ENCODE measurements at places on chromosomes 4 and X.

GRCh38 chr4:184896868-184897715, 71.3 kb upstream of the ACSL1 start:
- no peak for DNase-seq

DNA sequence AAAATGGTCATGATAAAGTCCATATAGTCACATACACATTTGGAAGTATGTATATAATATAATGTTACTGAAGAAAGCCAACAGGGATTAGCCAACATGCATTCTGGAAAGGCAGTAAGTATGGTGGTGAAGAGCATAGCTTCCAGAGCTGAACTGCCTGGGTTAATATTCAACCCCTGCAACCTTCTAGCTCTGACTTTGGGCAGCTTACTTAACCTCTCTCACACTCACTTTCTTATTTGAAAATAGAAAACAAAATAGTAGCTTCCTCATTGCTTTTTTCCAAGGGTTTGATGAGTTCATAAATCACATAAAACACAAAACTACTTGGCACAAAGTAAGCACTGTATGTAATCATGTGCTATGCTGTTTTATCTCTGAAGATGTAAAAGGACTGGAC, 216.4 kb downstream of the CHIC2 start:
- DNase-seq, result no peak

- no peak for DNase-seq
Measured at GRCh38 chr4:6760865-6761264, 21.7 kb upstream of the KIAA0232 start.

GRCh38 chr4:57291911-57292310, 181.7 kb upstream of the IGFBP7 start:
- no peak for DNase-seq

- no peak for DNase-seq
Measured at GRCh38 chrX:55007656-55008055, 7.5 kb downstream of the APEX2 start.

- no peak for DNase-seq
Measured at GRCh38 chr4:71772592-71772991, 11.3 kb downstream of the GC start.

DNA sequence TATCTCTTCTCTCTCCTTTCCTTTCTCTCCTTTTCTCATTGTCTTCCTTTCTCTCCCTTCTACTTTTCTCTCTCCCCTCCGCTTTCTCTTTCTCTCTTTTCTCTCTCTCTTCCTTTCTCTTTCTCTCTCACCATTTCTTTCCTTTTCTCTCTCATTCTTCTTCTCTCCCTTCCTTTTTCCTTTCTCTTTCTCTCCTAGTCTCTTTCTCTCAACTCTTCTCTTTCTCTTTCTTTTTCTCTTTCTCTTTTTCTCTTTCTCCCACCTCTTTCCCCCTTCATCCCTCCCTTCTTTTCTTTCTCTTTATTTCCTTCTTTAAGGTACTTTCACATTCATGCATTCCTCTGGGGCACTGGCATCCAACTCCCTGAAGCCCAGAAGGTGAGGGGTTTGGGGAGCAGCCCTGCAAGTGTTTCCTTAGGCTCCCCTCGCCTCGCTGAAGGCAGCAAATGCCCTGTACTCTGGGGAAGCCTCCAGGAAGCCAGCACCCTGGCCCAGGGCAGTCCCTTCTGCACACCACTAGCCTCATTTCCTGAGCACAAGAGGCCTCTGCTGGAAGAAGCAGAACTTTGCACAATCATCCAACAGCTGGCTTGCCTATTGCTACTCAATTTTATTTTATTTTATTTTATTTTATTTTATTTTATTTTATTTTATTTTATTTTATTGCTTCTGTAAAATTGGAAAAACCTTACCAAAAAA, 124.2 kb downstream of the NFKB1 start:
- DNase-seq, result peak; percentile 64

DNA sequence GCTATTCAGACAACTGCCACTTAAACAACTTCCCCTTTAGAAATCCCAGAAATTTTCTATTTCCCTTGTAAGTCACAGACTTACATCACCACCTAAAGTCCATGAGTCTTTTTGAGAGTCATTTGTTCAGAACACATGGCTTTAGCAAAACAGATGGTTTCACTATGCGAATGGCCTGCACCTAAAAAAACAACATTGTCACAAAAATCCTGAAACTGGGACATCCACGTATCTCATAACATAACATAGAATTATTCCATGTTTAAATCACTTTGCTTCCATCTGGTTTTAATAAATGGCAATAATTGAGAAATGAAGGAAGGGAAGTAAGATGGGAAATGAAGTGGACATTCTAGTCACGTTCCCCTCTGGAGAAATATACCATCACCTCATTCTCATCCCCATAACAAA, 155.3 kb upstream of the EDNRA start:
- no peak for DNase-seq

- DNase-seq, result no peak
Measured at GRCh38 chr4:119240128-119240527, 27.6 kb downstream of the USP53 start.

DNA sequence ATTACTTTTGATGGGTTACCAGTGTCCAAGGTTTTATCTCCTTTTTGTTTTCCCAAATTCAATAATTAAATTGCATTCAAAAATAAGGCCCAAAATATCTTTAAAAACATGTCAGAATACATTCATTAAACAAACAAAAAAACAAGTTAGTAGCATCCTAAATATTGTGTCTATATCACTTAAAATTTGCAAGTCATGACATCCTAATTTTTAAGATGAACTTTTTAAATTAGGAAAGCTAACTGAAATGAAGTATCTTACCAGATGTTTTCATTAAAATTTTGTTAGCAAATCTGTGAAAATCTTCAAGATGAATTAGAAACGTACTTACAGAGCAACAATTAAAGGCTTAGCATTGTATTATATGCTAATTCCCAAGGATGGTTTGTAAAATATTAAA, 962 bp upstream of the CFAP299 start:
- no peak for DNase-seq

Measured in H9 (cell line).